CD4-positive, alpha-beta T cell treated with Interleukin-4 for 1 hour (primary cell): ENCODE measurements at places on chromosomes 7 and 10.

GRCh38 chr7:44119829-44120380 lies 3.4 kb downstream of the POLD2 start:
- no peak for DNase-seq

GRCh38 chr10:11533328-11533781 lies 78.1 kb downstream of the USP6NL start:
- DNase-seq = no peak

GRCh38 chr7:42953994-42954393 lies 21.8 kb downstream of the MRPL32 start:
- DNase-seq = no peak

DNA sequence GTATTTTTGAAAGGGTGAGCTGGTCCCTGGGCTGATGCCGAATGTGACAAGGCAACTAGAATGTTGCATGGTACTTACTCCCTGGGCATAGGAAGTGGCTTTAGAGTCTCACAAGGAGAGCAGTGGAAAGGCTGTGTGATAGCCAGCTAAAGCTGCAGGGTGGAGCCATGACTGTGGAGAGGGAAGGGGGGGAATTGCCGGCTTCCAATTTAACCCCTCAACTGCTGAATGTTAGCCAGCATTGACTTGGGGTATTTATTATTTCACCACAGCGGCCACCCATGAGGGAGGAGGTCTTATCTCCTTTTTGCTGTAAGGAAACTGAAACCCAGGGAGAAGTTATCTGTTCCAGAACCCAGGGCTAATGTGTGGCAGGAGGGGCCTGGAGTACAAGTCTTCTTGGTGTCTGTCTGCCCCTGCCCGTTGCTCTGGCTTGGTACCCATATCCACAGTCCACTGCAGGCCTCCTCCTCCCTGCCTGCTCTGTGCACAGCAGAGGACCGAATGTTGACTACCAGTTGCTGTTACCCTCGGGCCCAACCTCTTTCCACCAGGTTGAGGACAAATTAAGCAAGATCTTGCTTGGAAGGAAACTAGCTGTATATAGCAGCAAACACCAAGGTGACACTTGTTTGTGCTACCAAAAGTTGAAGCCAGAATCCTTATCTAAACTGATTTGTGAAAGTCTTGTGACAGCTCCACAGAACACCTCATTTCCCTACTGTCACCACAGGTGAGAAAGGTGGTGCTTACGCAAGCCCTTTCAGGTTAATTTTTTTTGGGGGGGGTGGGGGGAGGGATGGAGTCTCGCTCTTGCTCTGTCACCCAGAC lies 37.6 kb downstream of the WBP1L start:
- no peak for DNase-seq

DNA sequence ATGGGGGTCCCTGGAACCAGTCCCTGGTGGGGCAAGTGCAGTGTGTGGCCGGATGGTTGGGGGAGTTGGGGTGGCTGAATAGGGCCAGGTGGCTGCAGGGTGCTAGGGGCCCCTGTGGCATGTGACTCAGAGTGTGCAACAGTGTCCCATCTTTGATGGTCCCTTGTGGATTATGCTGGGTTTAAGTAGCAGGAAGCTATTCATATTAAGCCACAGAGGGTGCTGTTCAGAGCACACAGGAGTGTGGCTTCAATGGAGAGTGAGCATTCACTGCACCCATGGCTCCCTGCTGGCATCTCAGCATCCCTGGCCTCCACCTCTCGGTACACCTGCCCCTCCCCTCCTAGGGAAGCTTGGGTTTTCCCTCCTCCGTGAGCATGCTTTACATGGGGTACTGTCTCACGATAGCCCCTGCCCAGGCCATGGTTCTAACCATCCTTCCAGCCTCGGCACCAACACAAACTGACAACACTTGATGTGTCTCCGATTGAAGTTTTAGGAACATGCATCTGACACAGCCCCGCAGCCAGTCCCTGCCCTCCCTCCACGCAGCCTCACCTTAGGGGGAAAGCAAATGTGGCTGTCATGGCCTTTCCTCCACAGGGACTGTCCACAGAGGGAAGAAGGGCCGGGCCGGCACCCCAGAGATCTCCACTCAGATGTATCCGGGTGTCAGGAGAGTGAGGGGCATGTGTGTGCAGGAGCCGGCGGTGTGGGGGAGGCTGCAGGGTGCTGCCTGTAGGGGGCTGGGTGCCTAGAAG lies 30.4 kb upstream of the PPIF start:
- DNase-seq = no peak

GRCh38 chr10:69043931-69044531 lies 43.9 kb upstream of the SRGN start:
- DNase-seq = no peak

GRCh38 chr7:38070718-38071117 lies 107.3 kb upstream of the STARD3NL start:
- DNase-seq = no peak

GRCh38 chr7:125606671-125607070 lies 677.0 kb upstream of the POT1 start:
- no peak for DNase-seq

DNA sequence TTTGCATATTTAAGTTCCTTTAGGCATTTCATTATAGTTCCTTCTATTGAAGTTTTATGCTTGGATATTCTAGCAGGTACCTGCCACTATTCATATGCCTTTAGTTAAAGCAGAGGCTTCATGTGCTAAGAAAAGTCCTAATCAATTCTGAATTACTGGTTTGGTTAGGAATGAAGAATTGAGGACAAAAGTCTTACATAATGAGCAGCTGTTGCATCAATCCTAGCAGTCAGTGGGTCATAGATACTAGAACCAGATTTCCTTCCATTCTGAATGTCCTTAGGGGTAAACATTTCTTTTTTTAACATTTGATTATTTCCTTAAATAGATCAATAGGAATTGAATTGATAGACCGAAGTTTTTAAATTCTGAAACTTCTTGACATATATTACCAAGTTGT lies 59.2 kb downstream of the CDK13 start:
- DNase-seq = no peak

GRCh38 chr10:128180843-128181242 lies 54.6 kb upstream of the MKI67 start:
- DNase-seq = peak; percentile 56

- DNase-seq = peak; percentile 78
Measured at GRCh38 chr10:14185316-14186045, 145.2 kb downstream of the FRMD4A start.

DNA sequence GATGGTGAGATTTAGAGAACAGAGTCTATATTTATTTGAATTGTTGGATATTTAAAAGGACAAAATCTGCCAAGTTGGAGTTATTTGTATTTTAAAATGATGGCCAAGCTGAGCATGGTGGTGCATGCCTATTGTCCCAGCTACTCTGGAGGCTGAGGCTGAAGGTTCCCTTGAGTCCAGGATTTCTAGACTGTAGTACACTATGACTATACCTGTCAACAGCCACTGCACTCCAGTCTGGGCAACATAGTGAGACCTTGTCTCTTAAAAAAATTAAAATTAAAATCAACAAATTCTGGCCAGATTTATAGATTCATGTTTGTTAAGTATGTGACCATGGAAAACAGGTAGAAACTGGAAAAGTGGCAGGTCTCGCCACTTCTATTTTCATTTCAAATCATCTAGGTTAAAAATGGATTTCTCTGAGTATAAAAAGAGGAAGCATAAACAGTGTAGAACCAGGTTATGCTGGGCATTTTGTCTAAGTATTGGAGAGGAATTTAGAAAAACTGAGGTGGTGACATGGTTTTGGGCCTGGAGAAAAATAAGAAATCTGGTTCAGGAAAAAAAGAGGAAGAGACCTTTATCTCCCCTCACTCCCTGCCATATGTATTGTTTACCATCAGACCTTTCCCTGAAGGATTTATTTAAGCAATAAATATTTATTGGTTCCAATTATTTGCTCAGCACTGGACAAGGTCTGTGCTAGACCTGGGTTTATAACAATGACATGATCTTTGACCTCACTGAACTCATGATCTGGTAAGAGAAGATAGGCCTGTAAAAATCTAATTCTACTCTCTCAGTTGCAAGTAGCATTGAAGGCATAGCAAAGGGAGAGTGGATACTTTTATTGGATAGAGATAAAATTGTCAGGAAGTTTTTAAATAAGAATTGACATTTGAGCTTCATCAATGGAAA lies 134.2 kb downstream of the TSPAN12 start:
- no peak for DNase-seq

- no peak for DNase-seq
Measured at GRCh38 chr7:130655286-130655685, 13.3 kb downstream of the COPG2 start.

GRCh38 chr7:70763961-70764691 lies 367.8 kb upstream of the GALNT17 start:
- no peak for DNase-seq

- no peak for DNase-seq
Measured at GRCh38 chr10:44799966-44800365, 111.2 kb upstream of the TMEM72 start.

DNA sequence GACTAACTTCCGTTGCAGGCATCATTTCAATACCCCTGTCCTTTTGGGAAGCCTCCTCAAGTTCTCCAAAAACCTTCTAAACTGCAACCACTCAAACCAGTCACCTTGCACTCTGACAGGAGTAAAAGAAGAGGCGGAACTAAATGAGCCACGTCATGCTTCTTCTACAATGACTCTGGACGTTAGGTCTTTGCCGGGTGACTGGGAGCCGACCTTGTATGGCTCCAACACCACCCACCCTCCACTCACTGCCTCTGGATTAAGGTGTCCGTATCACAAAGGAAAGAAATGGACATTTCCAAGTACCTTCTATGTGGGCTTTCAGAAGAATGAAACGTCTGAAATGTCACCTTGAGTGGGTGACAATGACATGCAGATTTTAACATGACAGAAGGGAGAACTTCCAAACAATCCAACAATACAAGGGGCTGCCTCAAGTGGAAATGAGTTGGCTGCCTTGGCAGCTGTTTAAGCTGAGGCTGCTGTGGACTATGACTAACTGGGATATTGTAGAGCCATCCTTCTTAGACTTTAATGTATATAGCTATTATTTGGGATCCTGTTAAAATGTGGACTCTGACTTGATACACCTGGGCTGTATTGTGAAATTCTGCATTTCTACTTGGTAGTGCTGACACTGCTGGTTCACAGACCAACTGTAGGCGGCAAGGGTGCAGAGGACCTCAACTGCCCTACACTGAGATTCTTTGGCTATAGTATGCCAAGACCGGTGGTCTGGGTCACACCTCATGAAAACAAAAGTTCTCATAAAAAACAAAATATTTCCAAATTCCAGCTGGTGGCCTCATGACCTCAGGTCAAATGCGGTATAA lies 33.8 kb upstream of the PDLIM1 start:
- no peak for DNase-seq

DNA sequence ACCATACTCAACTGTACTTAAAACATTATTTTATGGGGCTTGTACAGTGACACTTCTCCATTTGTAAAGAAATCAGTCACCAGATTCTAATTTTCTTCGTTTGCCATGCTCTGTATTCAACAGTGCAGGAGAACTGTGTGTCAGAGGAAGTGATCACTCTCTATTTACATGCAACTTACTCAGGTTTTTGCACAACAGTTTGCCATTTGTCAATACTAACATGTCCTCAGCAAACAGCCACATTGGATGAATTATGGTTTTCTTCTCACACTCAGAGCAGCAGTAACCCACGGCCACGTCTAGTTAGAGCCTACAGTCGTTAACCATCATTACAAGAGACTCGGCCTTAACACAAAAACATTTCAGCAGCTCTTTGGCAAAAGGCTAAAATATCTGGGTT lies 69.2 kb upstream of the SP4 start:
- DNase-seq = no peak

GRCh38 chr10:17387861-17388503 lies 66.4 kb downstream of the ST8SIA6 start:
- no peak for DNase-seq

DNA sequence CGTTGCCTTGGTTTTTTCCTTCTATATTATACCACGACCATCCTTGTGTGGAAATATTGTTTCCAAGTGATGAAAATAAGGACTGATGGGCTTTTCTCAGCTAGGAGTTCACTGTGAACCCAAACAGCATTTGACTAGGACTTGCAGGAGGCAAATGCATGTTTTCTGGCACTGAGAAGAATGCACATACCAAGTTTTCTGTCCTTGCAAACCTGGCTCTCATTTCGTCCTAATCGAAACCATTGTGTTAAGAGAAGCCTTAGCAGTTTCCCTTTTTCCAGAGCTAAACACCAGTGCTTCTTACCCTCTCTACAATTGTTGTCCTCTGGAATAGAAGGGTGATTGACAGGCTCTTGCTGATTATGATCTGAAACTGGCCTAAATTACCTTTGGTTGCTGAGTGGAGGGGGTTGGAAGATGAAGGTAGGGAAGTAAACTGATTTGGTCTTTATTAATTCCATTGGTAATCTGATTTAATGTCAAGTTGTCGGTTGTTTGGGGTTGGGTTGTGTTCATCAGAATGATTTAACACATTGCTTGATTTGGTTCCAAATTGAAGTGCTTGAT lies 33.1 kb upstream of the ELMO1 start:
- DNase-seq = no peak

- no peak for DNase-seq
Measured at GRCh38 chr10:78306358-78306757, 272.7 kb downstream of the RPS24 start.

DNA sequence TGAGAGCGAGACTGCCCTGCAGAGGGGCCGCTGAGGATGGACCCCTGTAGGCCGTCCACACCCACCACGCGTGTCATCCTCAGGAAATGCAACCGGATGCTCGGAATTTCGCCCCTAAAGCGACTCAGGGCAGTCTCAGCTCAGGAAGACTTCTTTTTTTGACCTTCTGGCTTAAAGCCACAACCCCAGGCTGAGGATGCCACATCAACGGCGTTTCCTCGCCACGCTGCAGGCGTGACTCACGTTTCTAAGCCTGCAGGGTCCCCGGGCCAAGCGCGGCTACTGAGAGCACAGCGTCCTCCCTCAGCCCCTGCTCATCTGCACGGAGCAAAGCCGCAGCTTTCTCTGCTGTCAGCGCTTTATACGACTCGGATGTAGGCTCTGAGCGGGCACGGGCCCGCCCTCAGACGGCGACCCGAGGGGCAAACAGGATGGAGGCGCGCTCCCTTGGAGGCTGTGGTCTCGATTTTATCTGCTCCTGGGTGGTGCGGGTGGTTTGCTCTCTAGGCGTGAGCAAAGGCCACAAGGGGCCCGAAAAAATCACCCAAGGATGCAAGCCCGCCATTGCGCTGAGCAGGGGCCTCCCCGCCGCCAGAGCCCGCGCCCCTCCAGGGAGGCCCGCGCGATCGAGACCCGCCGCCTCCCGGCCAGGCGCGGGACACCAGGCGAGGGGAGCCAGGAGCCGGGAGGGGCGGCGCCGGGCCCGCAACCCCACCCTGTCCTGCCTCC lies 726 bp upstream of the INSIG1 start:
- peak; percentile 83 for DNase-seq
